ENCODE measurements at places on chromosomes 12 and 14. TPM values are rescaled to one million over a fixed set of nuclear protein-coding genes. Genes with fewer than 3 reads are reported as not detected.

Gene ADAM21
- total RNA-seq = 0.19 TPM

Gene DIO2
- not detected for total RNA-seq

Gene GPR68
- total RNA-seq = 0.96 TPM

Gene CCDC196
- total RNA-seq = not detected

Gene MLXIP
- 26.1 TPM for total RNA-seq

Gene GPR137C
- total RNA-seq = 0.48 TPM

Gene CARMIL3
- total RNA-seq = under 0.01 TPM

Gene MYO1A
- total RNA-seq = not detected

Gene ADAM20
- total RNA-seq = 0.65 TPM

Gene EMP1
- 448 TPM for total RNA-seq

Gene WNT1
- not detected for total RNA-seq

Gene IL31
- not detected for total RNA-seq

Gene ANO2
- 58.5 TPM for total RNA-seq

Gene AICDA
- total RNA-seq = not detected

Gene PIWIL1
- total RNA-seq = not detected

Gene PLEKHD1
- total RNA-seq = not detected

Gene MYH6
- not detected for total RNA-seq

Gene TTC6
- 0.19 TPM for total RNA-seq

Gene CCDC198
- not detected for total RNA-seq

Gene KERA
- total RNA-seq = not detected

Gene PYGL
- total RNA-seq = 55.3 TPM

Gene SPIC
- not detected for total RNA-seq

Gene TAS2R20
- total RNA-seq = 3.9 TPM

Gene MOK
- total RNA-seq = 5.4 TPM

Gene DPPA3
- not detected for total RNA-seq

Gene ARL6IP4
- total RNA-seq = 213 TPM

Gene OR11H12
- total RNA-seq = not detected
